ENCODE measurements at places on chromosomes 4 and X. TPM values are rescaled to one million over a fixed set of nuclear protein-coding genes. Genes with fewer than 3 reads are reported as not detected.

The ADGRA3 gene
- total RNA-seq, result 22.9 TPM

The ARHGAP24 gene
- 0.50 TPM for total RNA-seq

GRCh38 chr4:87066403-87067123, 131.8 kb downstream of the AFF1 start:
- DNase-seq, result no peak

DNA sequence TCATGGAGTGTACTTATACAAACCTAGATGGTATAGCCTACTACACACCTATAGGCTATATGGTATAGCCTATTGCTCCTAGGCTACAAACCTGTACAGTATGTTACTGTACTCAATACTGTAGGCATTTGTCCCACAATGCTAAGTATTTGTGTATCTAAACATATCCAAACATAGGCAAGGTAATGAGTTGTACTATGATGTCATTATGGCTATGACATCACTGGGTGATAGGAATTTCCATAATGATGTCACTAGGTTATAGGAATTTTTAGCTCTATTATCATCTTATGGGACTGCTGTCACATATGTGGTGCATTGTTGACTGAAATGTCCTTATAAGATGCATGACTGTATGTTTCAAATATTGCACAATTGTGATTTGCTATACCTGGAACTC, 5.5 kb upstream of the PAGE1 start:
- DNase-seq, result no peak

DNA sequence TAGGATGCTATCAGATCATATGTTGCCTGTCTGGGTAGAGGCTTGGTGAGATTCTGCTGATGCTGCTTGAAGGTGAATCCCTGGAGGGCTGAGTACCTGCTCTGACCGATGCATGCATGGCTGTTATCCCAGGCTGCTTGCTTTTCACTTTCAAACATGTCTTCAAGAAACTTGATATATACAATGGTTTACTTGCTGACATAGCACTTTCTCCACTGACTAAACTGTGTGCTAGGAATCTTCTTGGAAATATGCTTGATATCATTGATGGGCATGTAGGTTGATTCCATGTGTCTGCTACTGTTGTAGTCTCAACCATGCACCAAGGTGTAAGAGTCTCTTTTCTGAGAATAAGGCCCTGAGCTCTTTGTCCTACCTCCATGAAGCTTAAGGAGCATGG, 79.6 kb upstream of the WDR1 start:
- no peak for DNase-seq

DNA sequence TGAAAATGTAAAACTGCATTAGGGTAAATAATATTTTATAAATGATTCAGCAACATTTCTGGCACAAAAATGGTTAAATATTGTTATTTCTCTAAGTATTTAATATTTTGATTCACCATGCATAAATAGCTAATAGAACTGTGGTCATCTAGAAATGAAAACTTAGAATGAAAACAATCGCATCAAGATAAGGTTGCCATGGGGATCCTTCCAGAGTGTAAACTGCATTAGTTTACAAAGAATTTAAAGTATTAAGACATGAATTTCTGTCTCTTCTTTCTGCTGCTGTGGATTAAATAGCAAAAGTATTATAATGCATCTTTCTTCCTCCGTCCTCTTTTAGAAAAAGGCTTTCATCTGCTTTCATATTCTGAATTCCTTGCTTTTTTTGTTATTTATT, 1064.6 kb upstream of the SLIT2 start:
- no peak for DNase-seq

DNA sequence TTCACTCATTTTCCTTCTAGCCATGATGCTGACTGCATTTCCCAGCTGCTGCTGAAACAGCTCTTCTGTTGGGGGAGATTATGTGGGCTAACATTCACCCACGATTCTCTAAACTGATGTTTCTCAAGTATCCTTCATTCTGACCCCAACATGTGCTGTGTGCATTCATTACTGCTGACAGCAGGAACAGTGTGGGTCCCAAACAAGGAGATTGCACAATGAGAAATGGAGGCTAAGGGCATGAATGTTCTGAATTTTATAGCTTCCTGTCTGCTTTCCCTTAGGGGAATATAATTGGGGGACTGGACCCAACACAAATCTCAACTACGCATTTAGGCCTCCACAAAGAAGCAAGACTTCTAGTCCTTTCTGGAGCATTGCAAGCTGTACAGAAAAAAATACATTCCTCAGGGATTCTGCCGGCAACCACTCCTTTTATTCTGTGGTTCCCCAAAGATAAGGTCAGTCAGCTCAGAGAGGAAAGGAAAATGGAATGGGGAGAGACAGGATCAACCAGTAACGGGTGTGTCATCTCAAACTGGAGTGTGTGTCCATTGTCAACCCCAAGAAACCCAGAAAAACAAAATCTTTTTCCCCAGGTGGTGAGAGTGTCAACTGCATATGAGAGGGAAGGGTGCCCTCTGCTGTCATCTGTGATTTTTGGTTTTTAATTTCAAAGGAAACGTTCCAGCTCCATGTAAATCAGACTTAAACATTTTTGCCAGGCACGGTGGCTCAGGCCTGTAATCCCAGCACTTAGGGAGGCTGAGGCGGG, 81.5 kb upstream of the EGFL6 start:
- peak; percentile 79 for DNase-seq

Data from HT-29 (cell line).